ENCODE measurements at places on chromosomes 16 and 17. TPM values are rescaled to one million over a fixed set of nuclear protein-coding genes. Genes with fewer than 3 reads are reported as not detected.

GRCh38 chr17:48552466-48553189 is 7.7 kb upstream of the HOXB2 start:
- DNase-seq = no peak

GRCh38 chr17:67696853-67697498 is 20.8 kb upstream of the NOL11 start:
- DNase-seq = no peak

Gene VMP1
- 132 TPM for total RNA-seq

- DNase-seq = no peak
Observed at GRCh38 chr17:35750526-35751395, 2.3 kb downstream of the GAS2L2 start.

- no peak for DNase-seq
Observed at GRCh38 chr17:20702692-20703091, 123.2 kb downstream of the CDRT15L2 start.

DNA sequence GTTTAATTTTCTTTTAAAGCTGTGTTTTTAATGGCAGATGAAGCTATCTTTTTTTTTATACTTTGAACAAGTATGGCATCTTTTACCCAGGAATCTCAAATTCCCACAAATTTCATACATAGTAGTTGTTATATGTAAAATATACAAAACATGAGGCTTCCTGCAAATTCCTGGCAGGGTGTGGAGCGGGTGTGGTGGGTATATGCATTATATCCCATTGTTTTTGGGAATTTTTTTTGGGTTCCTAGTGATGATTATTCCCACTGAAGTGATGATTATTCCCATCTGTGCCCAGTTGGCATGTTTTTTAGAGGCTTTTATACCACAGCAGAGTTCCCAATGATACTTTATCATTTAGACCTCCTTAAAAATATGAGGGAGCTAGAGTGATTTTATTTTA is 320.4 kb downstream of the ZFHX3 start:
- DNase-seq = no peak

DNA sequence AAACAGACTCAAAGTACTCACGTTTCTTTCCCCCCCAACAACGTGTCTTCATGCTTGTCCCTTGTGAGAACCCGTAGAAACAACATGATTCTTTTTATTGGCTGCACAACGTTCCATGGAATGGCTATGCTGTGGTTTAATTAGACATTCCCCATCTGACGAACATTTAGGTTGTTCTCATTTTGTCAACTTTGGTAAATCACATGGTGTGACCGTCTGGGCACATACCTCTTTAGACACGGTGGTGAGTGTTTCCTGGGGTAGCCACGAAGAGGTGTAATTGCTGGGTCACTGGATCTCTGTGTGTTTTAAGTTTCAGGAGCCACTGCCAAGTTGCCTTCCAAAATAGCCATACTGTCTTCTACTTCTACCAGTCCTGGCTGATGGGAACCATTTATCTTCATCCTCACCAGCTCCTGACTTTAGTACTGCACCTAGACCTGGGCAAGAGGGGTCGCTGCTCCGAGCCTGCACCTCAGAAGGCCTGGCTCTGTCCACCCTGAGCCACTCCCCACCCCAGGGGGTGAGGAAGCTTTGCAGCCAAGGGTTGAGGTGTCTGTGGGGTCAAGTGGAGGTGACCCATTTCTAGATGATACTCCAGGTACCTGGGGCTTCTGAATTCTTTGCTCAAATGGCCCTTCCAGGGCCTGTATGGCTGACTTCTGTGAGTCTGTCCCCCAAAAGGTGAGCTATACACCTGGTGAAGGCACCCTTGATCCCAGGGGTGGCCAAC is 84.7 kb downstream of the IRX5 start:
- DNase-seq = no peak

Gene C1QTNF8
- total RNA-seq = not detected

GRCh38 chr17:21152731-21153130 is 26.0 kb downstream of the DHRS7B start:
- DNase-seq = no peak

GRCh38 chr16:81583893-81584631 is 139.5 kb downstream of the CMIP start:
- DNase-seq = no peak

DNA sequence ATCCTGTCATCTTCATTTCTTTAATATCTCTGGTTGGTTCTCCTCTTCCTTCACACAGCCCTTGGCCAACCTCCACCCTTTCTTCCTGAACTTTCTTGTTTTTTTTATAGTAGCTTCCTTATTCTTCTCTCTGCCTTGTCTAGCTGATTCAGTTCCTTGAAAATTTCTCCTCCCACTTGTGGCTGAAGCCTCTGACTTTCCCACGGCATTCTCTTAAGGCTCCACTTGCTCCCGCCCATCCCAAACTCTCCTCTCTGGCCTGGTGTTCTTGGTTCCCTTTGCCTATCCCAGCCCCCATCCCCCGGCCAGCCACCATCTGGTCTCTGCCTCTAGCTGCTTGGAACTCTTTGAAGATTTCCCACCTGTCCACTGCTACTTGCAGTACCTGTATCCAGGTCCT is 29.1 kb downstream of the NLRP1 start:
- no peak for DNase-seq

Gene RNF222
- 0.52 TPM for total RNA-seq

- DNase-seq = no peak
Observed at GRCh38 chr17:50240851-50241250, 33.4 kb upstream of the TMEM92 start.

DNA sequence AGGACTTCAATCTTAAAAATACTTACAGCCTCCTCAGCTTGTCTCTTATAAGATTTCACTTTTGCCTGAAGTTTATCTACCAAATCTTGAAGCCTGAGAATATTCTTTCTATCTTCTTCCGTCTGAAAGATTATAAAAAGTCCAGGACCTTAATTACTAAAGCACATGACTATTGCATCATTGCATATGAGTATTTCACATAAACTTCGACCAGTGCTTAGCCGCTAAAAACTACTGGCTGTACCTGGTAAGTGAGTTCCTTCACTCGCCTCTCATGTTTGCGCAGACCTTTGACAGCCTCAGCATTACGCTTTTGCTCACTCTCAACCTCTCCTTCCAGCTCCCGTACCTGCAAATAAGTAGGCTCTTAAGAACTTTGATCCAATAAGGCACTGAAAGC is 4.7 kb upstream of the MYH1 start:
- no peak for DNase-seq

- DNase-seq = no peak
Observed at GRCh38 chr16:75908331-75909117, 182.2 kb upstream of the CPHXL start.

- DNase-seq = peak; percentile 95
Observed at GRCh38 chr16:53130159-53131049, 75.6 kb downstream of the CHD9 start.
